ENCODE measurements at places on chromosomes 12 and 14. TPM values are rescaled to one million over a fixed set of nuclear protein-coding genes. Genes with fewer than 3 reads are reported as not detected.

The OTUB2 gene
- total RNA-seq = 0.86 TPM

The NEUROD4 gene
- total RNA-seq = not detected

The ZFHX2 gene
- total RNA-seq = 0.97 TPM

The PTCSC3 gene
- total RNA-seq = not detected

The TNS2 gene
- 2.3 TPM for total RNA-seq

The PLCZ1 gene
- not detected for total RNA-seq

The LHX5 gene
- not detected for total RNA-seq

The SLC5A8 gene
- total RNA-seq = not detected

The PKP2 gene
- 0.08 TPM for total RNA-seq

The KRT83 gene
- not detected for total RNA-seq
